ENCODE measurements at places on chromosomes 3 and 15.

- no peak for DNase-seq
These were observed 54.0 kb upstream of the ABHD2 start for GRCh38 chr15:89034305-89034704.

GRCh38 chr3:6444888-6445658, 415.8 kb upstream of the GRM7 start:
- DNase-seq, result no peak

- no peak for DNase-seq
These were observed 19.9 kb downstream of the KLF13 start for GRCh38 chr15:31346367-31347066.

DNA sequence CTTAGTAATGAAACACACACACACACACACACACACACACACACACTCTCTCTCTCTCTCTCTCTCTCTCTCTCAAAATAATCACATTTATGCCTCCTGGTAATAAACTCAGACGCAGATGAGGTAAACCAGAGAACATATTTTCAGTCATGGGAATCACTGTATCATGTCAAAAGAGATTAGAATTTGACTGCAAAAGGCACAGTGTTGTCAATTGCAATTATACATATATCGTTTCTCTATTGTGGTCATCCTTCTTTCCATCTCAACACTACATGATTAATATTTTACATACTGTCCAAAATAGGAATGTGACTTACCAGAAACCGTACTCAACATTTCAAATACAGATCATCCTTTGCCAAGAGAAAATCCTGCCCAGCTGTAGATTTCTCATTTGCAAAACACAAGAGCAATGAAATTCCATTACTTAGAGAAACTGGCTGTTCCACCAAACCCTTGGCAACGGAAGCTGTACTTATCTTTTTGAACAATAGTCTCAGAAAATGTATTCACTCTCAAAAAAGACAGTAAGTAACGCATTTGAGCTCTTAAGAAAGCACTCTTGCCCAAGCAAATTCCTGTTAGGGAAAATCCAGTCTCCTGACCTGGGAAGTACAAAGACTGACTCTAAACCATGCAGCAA, 24.3 kb downstream of the PDZRN3 start:
- no peak for DNase-seq

DNA sequence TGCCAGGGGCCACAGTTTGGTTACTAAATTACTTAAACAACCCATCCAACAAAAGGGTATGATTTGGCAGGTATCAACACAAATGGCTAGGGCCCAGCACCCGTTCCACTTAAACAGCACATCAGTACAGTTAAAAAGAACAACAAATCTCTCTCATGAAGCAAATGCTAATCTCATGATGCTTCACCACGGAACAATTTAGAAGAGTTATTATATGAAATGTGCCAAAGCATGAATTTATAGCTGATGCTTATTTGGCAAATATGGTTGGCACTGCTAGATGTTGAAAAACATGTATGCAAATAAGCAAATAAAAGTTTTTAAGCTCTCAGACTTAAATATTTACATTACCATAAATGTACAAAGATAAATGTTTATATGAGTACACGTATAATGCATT, 2.3 kb downstream of the PEAK1 start:
- no peak for DNase-seq

DNA sequence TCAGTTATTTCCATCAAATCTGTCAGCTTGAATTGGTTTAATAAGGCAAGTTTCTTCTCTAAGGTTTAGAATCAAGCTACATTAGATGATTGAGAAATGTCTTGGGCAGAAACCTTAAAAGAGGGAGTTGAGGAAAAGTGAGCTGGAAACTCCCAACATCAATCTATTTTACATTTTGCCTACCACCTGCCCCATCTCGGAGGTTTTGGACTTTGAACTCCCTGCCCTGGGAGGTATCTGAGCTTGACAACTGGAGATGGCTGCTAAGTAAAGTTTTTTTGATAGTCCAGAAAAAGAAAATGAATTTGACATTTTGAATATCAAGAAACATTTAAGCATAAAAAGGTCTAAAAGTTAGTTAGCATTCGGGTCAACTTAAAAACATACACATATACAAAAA, 234.2 kb downstream of the NFKBIZ start:
- no peak for DNase-seq
